ENCODE measurements at places on chromosomes 3 and 15.

DNA sequence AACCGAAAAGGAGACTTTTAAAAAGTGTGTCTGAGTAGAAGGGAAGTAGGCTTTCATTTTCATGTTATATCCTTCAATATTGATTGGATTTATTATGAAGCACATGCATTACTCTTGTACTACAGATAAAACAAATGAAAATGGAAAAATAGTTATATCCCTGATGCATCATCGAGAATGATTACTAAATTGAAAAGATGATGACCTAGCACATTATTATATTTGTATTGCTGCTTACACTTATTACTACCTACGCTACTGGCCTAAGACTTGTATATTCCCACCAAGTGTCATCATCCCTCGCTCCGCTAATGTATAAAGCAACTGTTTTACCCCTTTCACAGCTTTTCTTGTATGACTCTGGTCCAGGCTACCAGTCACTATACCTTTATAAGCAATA, 922.4 kb downstream of the DIPK2A start:
- no peak for DNase-seq

DNA sequence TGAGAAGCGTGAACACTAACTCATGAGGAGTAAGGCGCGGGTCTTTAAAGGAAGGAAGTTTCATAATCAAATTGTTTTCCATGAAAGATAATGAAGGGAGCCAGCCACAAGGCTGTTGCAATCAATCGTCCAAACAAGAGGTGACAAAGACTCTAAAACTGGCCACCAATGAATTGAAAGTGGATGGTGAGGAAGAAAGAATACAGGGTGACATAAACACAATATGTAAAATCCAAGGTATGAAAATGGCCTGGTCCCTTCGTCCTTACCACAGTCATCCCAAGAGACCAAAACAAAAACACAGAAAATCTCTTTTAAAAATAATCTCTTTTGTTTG, 12.0 kb downstream of the CD86 start:
- no peak for DNase-seq

DNA sequence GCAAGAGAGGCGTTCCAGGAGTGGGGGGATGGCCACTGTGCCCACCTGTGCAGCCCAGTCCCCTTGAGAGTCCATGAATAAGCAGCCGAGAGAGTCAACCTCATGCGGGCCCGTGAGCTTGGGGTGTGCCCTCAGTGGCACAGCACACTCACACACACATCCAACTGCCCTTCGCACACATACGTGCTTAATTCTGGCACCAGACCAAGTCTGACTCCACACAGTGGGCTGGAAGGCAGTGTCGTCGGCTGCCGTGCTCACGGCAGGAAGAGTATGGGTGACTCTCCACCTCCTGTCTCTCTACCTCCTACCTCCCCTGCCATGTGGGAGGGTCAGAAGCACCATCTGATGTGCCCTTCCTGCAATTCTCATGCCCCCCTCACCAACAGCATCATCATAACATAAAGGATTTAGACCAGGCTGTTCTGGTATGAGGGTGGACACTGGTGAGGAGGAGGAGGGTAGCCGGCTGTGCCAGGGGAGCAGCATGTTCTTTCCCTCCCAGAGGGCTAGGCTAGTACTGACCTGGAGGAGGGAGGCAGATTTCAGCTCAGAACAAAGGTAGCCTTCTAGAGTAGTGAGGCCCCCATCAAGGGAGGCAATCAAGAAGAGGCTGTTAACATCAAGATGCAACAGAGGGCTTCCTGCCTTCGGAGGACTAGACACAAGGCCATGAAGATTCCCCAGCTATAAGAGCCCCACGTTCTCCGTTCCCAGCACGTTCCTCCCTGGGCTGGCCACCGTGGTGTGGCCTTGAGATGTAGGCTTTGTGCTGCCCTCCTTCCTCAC, 5.3 kb upstream of the STRA6 start:
- DNase-seq, result no peak

- no peak for DNase-seq
Measured at GRCh38 chr3:8954938-8955763, 8.1 kb downstream of the RAD18 start.

DNA sequence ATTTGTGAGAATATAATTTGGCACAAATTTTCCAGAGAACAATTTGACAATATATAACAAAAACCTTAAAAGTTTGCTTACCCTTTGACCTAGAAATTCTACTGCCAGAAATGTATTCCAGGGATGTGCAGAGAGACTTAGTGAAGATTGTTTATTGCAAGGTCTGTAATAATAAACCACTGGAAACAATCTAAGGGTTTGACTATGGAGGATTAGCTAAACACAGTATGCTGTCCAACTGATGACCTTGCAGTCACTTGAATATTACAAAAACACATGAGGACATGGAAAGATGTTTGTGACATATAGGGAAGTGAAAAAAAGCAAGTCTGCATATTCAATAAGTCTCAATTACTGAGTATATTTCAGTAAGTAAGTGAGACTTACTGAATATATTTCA, 48.1 kb upstream of the CDV3 start:
- DNase-seq, result no peak

DNA sequence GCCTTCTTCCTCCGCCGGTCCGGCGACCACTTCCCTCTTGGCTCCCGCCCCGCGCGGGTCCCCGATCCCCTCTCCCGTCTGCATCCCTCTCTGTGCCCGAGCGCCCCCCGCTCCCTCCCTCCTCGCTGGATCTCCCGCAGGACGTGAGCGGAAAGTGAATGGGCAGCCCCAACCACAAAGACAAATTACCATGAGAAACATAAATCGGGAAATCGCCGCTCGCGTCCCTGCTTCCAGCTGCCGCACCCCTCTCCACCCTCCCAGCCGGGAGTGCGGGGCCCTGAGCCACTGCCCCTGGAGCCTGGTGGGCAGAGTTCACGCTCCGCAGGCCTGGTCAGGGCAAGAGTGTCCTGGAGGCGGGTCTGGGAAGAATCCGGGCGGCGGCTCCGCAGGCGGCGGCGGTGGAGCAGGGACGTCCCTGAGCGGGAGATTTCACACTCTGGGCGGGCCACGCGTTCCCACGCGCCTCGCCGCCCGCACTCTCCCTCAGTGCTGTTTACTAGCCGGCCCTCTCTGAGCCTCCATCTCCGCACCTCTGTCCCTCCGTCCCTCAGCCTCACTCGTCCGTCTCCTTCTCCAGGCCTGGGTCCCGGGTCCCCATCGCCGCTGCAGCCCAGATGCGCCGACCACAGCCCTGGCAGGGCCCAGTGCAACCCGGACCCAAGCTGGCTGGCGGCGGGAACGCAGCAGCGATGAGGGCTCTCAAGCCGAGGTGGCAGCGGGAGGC, 835 bp downstream of the SEMA5B start:
- DNase-seq, result no peak

- no peak for DNase-seq
Measured at GRCh38 chr15:94610485-94610884, 379.1 kb downstream of the MCTP2 start.

DNA sequence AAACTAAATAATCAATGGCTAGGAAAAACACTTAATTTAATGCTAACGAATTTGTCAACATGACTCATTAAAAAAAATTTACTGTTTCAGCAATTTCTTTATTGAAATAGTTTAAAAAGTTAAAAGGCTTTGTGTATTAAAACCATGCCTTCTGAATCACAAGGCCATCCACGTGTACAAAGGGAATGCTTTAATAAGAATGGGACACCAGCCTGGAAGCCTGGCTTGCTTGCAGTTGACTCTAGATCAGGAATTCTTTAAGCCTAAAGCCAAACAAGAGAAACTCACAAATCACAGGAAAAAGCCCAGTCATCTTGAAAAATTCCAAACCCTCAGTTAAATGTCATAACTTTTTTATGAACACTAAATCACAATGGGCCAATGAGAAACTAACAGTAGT, 137.6 kb downstream of the PEAK1 start:
- DNase-seq, result no peak

- peak; percentile 5 for DNase-seq
Measured at GRCh38 chr15:51223771-51224229, 114.6 kb downstream of the CYP19A1 start.

GRCh38 chr3:2915826-2916225, 194.3 kb downstream of the IL5RA start:
- no peak for DNase-seq

GRCh38 chr15:72342385-72342784, 22.4 kb upstream of the CELF6 start:
- no peak for DNase-seq

- DNase-seq, result no peak
Measured at GRCh38 chr15:76190070-76190564, 121.2 kb downstream of the ETFA start.

DNA sequence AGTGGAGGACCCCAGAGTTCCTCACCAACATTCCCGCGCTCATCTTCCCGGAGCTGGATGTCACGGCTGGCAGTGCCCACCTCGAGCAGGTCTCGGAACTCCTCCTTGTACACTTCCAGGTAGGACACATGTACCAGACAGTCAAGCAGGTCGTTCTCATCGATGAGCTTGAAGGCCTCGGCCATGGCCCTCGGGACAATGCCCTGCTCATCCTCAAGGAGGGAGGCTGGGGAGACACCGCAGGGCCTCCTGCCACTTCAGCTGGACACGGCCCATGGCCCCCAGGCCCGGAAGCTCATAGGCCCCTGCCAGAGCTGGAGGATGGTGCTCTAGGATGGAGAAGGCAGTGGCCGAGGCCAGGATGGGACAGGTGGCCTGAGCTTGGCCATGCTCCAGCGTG, 5.6 kb downstream of the KIF7 start:
- no peak for DNase-seq

GRCh38 chr3:57152151-57153143, 12.7 kb downstream of the IL17RD start:
- DNase-seq, result no peak

- no peak for DNase-seq
Measured at GRCh38 chr3:132549890-132550578, 47.0 kb upstream of the ACKR4 start.

DNA sequence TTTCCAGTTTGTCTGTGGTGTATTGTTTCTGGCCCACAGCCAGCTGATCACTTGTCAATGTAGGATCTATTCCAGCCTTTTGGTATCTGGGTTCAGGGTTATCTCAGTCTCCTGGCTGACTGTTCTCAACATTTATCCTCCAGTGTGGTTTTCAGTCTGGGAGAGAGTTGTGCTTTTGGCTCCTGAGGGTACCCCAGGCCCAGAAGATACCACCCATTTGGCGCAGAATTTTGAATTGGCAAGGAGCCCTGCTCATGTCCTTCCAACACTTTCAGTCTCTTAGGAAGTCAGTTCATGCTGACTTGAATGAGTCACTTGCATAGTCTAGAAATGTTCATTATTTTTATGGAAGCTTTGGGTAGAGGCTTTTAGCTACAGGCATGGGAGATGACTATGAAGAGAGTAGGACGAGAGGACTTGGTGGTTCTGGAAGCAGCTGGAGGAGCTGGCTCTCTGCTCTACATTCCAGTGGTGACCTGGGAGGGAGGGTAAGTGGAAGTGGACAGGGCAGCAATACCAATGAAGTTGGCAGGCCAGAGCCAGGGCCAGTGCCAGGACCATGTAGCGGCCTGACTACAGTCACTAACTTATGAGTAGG, 7.2 kb downstream of the POLR2H start:
- no peak for DNase-seq

DNA sequence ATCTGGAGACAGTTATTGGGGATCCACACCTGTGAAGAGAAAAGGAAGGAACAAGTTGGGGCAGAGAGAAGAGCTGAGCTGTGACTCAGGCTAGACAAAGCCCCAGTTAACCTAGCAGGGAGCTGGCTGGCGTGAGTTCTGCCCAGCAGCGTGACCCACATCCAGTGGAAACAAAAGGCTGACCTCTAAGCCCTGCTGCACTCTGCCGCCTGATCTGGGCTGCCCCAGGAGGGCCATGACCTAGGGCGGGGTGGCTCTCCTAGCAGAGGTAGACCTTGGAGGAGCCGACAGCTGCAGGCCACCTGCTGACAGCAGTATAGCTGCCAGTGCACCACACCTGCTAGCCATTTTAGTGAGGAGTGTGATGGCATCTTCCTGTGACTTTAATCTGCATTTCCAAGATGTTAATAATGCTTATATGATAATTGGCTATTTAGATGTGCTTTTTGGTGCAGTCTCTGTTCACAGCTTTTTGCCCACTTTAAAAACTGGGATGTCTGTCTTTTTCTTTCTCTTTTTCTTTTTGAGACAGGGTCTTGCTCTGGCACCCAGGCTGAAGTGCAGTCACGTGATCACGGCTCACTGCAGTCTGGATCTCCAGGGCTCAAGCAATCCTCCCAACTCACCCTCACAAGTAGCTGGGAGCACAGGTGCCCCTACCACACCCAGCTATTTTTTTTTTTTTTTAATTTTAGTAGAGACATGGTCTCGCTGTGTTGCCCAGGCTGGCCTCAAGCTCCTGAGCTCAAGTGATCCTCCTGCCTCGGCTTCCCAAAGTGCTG, 78.1 kb downstream of the LSM3 start:
- DNase-seq, result no peak

GRCh38 chr3:194395778-194396538, 3.1 kb downstream of the GP5 start:
- no peak for DNase-seq

DNA sequence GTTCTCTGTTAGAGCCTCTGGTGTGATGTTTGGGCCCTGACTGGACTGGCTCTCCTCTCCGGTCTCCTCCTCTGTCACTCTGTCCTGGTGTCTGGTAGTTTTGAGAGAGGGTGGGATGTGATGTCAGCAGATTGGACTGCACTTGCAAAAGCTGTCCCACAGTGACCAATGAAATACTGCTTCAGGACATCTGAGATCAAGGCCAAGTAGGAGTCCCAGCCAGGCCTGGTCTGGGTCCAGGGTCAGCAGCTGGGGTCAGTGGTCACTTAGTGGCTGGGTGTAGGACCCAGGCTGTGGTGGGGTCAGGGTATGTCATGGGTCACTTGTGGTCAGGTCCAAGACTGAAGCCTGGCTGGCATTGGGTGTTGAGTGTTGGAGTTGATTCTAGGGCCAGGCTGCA, 20.9 kb downstream of the ALDH1L1 start:
- DNase-seq, result no peak

DNA sequence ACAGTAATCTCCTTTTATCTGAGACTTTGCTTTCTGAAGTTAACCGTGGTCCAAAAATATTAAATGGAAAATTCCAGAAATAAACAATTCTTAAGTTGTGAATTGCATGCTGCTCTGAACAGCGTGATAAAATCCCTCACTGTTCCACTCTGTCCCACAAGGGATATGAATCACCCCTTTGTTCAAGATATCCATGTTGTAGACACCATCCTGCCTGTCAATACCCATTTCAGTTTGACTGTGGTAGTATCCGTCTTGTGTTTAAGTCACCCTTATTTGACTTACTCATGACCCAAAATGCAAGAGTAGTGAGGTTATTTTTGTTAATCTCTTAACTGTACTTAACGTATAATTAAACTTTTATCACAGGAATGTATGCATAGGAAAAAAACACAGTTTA, 435.0 kb downstream of the SHQ1 start:
- no peak for DNase-seq

GRCh38 chr3:171950373-171950772, 89.0 kb upstream of the FNDC3B start:
- no peak for DNase-seq

GRCh38 chr3:127796045-127796830, 26.1 kb downstream of the MGLL start:
- no peak for DNase-seq
